ENCODE measurements at places on chromosomes 16 and 17.

DNA sequence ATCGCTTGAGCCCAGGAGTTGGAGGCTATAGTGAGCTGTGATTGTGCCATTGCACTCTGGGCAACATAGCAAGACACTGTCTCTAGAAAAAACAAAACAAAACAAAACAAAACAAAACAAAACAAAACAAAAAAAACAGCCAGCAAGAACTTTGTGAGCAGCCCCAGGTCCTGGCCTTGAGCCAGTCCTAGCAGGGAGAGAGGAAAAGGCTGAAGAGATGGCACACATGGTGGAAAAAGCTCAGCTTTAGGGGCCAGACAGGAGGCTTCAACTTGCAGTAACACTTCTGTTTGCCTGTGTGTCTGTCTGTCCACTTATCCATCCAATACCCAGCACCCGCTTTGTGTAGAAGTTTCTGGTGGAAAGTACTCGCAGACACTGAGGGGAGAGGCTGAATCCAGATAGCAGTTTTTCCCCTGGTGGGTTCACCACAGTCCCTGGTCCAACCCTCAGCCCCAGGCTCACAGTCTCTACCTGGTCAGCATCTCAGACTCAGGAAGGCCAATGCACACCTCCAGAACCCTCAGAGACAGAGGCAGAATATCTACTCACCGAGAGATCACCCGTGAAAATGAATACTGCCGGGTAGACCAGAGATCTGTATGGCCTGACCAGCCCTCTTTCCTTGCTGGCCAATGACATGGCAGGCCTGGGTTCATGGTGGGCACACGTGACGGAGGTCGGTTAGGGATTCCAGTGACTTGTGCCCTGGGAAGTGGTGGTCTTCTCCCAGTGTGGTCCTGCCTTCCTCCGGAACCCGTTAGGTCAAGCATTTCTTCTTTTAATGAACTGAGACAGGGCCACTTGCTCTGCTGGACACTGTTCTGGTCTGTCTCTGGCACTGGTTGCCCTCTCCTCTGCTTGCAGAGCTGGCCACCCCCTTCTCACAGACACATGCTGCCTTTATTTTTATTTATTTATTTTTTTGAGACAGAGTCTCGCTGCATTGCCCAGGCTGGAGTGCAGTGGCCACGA, 79.5 kb upstream of the DNAJA2 start:
- DNase-seq = no peak

DNA sequence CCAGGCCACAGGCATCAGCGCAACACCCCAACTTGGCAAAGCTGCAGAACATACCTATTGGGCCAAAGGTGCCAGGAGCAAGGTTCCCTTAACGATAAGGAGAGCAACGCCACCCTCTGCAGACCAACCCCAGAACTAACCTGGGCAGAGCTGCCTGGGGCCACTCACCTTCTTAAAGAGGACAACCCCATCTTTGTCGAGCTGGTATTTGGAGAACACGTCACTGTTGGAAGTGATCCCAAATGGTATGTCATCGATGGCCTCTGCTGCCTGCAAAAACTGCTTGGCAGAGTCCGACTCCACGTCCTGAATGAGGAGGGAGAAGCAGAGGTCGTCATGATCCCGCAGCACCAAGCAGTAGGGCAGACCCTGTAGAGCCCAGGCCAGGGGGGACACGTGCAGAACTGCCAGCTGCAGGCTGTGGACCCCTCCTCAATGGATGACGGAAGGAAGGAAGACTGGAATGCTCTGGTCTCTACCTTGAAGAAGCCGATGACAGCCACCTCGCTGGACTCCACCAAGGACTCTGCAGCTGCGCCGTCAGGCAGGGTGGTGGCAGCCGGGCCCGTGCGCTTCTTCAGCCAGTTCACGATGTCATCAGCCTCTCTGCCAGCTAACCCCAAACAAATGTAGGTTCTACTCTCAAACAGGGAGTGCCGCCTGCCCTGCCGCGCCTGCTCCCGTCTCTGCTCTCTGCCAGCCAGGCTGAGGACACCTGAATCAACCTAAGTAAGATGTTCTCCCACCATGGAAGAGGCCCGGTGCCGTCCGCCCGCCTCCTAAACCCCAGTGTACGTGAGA, 5.2 kb downstream of the P4HB start:
- DNase-seq = no peak

DNA sequence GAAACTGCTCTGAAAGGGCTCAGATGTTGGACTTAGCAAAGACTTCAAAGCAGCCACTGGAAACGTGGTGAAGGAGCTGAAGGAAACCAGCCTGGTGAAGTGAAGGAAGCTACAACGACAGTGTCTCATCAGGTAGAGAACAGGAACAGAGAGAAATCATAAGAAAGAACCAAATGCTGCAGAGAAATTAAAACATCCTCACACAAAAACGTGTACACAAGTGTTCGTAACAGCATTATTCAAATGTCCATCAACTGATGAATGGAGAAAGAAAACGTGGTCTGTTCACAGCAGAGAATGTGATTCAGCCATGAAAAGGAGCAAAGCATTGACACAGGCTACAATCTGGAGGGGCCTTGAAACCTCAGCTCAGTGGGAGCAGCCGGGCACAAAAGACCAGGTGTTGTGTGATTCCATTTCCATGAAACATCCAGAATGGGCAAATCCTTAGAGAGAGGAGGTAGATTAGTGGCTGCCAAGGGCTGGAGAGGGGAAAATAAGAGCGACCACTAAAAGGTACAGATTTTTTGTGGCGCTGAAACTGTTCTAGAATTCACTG, 26.9 kb downstream of the IFT140 start:
- no peak for DNase-seq

DNA sequence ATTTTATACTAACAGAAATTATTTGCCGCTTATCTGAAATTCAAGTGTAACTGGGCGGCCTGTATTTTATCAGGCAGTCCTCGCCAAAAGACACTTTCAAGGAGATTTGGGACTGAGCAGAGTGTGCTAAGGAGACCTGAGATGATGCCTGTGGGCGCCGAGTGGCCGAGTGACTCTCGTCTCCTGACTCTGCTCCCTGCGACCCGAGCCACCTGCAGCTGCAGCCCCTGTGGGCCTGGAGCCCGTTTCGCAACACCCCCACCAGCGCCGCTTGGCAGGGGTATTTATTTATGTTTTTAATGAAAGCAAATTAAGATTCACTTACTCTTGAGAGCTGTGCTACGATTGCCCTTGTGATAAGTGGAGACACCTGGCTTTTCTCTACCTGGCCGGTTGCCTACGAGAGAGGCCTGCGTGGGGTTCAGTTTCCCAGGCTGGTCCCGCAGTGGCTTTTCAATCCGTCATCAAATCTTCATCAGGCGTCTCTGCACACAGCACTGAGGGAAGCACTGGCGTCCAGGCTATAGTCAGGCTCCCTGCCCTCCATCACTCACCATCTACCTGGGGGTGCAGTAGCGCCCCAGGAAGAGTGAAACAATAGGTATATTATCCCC, 124.0 kb downstream of the SEC14L1 start:
- no peak for DNase-seq

Data from activated CD4-positive, CD25-positive, alpha-beta regulatory T cell treated with anti-CD3 and anti-CD28 coated beads, Interleukin-2, amount 50 U/mL, for 72 hours (primary cell).